ENCODE measurements at places on chromosomes 7 and 10.

- no peak for DNase-seq
Observed at GRCh38 chr7:74042746-74043522, 15.0 kb downstream of the ELN start.

DNA sequence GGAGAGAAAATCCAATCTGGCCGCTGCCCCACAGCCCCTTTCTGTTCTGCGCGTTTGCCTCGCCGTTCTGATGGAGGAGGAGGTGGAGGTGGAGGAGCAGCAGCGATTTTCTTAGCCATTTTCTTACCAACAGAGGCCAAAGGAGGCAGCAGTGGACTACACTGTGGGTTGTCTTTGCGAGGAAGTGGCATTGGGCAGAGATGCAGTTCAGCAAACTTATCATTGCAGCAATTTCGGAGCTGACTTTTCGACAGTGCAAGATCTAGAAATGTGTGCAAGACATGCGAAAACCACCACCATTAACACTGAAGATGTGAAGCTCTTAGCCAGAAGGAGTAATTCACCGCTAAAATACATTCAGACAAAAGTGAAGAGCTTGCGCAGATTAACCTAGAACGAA is 1.9 kb upstream of the ARL4A start:
- peak; percentile 26 for DNase-seq

- DNase-seq = no peak
Observed at GRCh38 chr10:42979721-42980467, 97.0 kb upstream of the RET start.

- no peak for DNase-seq
Observed at GRCh38 chr7:96169439-96169838, 152.5 kb downstream of the SLC25A13 start.

DNA sequence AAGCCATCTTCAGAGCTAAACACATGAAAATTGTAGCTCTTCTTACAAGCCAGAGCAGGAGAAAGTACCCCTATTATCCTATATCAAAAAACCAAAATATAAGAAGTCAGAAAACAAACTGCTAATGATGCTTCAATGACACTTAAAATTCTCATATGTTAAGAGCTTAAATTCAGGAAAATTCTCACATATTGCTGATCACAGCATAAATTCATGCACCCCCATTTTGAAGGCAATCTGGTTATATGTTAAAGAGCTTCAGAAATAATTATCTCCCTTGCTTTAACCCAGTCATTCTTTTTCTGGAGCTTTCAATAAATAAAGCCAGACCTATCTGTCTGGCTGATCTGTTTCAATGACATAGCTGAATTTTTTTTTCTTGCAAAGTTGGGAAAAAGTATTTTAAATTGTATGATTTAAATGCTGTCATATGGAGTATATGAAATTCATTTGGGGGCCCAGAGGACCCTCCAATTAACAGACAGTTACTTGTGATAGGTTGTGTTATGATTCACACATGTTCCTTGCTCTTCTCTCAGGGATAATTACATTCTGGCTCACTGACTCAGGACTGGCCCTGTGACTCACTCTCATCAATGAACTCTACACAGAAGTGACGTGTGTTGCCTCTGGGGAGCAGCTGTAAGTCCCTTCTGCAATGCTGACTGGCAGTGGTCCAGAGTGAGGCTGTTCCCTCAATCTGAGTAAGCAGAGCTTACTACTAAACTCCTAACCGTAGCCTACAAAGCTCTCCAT is 85.2 kb downstream of the HGF start:
- no peak for DNase-seq

- no peak for DNase-seq
Observed at GRCh38 chr7:139641337-139641992, 118.0 kb downstream of the CLEC2L start.

GRCh38 chr10:14296065-14296709 is 34.5 kb downstream of the FRMD4A start:
- DNase-seq = no peak

DNA sequence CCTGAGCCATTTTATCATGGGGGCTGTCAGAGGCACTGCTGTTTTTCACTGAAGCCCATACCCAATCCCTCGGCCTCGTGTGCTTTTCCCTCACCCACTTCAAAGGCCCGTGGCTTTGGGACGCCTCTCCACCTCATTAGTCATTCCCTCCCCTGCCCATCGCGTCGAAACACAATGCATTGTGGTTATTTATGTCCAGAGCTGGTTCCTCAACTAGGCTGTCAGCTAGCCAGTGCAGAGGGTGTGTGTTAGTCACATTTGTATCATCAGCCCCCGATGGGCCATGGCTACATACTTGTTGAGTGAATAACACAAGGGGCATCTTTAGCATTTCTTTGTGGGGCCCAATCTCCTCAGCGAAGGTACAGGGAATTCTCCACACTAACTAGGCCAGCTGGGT is 3.8 kb upstream of the CRCP start:
- no peak for DNase-seq

DNA sequence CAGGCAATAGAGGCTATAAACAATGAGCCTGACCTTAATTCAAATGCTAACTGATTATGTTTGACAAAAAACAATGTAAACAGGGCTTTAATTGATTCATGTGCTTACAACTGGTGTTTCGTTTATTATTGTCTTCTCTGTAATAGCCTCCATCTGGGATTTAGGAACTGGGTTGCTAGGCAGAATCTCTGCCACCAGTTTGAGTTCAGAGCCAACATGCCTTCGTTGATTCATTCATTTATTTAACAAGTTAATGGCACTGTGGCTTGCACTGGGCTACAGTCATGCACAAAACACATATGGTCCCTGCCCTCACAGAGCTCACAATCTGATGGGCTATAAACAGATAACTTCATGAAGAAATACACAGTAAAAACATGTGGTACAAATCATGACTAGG is 19.6 kb upstream of the CDHR3 start:
- no peak for DNase-seq

GRCh38 chr7:5671046-5671445 is 110.4 kb downstream of the RNF216 start:
- no peak for DNase-seq

GRCh38 chr10:50410066-50410811 is 158.9 kb upstream of the ASAH2 start:
- DNase-seq = no peak

DNA sequence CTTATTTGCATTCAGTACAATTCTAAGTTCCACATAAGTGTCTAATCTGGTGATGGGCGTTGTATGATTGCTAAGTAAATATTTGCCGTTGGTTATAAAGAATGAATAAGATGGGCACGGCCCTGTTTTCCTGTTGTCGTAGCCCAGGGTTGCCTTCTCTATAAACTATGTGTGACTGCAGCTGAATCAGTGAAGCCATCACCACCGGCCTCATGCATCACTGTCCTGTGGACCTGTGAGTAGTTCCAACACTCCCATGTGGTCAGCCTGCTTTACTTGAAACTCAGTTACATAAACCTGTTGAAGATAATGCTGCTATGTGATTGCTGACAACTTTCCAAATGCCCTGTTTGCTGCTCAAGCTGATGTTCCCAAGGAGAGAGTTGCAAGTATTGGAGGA is 21.6 kb upstream of the KLF6 start:
- peak; percentile 17 for DNase-seq

GRCh38 chr7:102912742-102913141 is at the start of gene LRRC17:
LRRC17 (plus strand) TSS chr7:102913000; CDS start chr7:102933914, 20,914 bp downstream.
- no peak for DNase-seq

- no peak for DNase-seq
Observed at GRCh38 chr10:91931526-91932190, 8.1 kb downstream of the BTAF1 start.

- no peak for DNase-seq
Observed at GRCh38 chr7:124369310-124369709, 336.4 kb upstream of the TMEM229A start.

DNA sequence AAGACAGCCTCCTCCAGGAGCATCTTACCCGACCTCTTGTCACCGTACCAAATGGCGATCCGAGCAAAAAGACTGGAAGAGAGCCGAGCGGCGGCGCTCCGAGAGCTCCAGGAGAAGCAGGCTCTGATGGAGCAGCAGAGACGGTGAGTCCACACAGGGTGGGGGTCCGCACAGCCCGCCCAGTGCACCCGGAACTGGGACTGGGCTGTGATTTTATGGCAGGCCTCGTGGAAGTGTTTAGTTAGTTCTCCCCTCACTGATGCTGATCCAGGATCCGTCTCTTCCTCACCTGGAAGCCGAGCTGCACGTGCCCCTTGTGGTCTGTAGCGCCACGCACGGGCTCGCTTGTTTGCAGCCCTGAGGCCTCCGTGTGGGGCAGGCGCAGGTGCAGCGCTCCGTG is 19.6 kb downstream of the LRRC27 start:
- DNase-seq = no peak

- no peak for DNase-seq
Observed at GRCh38 chr7:51139796-51140195, 176.8 kb downstream of the COBL start.

GRCh38 chr7:94311515-94311914 is 83.2 kb upstream of the COL1A2 start:
- DNase-seq = no peak

DNA sequence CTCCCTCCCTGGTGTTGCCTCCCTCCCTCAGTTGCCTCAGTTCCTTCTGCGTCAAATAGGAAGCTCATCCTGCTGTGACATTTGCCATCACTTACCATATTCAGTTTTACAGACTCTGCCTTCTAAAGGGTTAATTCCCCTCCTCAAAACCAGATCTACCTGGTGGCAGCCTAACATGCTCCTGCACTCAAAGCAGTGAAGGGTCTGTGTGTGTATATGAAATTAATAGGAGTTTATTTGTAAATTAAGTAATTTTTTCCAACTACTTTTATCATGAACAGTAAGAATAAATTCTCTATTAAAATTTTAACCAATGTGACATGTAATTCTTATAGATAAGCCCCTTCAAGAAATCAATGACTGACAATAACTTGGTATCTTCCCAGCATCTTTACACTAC is 158.6 kb upstream of the INSYN2A start:
- DNase-seq = no peak

DNA sequence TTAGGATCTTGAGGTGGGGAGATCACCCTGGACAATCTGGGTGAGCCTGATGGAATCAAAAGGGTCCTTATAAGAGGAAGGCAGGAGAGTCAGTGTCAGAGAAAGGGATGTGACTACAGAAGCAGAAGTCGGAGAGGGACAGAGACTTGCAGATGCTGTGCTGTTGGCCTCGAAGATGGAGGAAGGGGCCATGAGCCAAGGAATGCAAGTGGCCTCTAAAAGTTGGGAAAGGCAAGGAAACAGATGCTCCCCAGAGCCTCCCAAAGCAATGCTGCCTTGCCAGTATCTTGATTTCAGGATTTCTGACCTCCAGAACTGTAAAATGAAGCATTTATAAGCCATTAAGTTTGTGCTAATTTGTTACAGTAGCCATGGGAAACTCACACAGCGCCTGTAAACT is 165.2 kb downstream of the FANK1 start:
- no peak for DNase-seq

DNA sequence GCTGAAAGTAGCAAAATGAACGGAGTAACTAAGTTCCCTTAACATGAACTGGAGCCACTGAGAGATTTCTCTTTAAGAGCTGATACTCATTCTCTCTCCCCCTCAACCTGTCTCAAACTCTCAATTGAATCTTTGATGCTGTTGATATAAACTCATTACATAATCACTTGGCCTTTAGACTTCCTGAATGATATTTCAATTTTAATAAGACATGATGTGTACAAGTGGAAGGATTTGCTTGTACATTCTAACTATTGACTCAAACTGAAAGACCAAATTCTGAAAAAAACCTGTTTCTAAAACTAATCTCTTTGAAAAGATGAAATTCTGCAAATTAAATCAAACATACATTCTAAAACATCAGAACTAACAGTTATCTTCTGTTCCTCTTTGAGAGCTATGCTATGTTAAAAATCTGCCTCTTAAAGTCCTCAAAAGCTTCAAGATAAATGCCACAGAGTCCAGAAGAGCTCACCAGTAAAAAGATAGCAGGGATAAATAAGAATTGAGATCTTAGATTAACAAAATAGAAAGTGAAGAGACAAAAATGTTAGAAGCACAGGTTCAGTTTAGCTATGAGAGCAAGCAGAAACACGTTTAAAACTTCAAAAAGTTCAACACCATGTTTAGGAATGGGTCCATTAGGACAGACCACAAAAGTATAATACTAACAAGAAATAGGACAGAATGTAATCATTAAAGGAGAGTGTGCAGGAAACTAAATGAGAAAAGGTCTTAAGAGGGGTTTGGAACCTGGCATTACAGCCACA is 46.1 kb downstream of the TNPO3 start:
- no peak for DNase-seq

DNA sequence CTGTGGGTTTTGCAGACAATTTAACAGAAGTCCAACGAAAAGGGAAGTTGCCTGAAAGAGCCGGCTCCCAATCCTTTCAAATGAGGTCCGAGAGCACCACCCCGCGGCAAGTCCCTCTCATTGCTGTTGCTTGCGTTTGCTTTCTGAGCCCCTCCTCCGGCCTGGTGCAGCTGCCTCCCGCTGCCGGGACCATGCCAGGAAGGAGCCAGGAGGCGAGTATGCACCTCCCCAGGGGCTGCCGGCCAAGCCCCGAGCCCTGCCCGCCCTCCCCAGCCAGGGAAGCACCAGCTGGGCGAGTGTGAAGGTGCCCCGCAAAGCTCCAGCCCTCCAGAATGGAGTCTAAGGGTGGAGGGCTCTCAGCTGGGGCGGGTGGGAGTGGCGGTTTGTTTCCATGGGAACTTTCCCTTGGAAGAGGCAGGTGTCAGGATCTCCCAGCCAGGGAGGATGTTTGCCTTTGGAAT is 25.8 kb upstream of the PPP2R2D start:
- DNase-seq = peak; percentile 47

- DNase-seq = no peak
Observed at GRCh38 chr7:730501-731439, 3.7 kb upstream of the PRKAR1B start.

GRCh38 chr10:44238212-44238611 is 146.7 kb downstream of the CXCL12 start:
- DNase-seq = no peak

DNA sequence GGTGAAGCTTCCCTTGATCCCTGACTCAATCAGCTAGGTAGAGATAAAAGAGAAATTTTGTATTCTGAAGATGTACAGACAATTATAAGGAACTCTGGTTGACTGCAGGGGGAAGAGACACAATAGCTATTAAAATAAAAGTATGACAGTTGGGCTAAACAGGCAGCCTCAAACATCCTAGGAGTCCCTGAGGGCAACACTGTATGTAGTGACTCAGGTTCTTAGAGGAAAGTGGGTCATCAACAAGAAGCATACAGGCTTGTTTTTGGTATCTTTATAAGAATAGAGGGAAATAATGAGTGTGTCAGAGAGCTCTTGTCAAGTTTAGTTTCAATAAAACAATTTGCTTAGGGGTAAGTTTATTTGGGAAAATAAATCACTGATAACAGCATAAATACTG is 150.3 kb downstream of the AUTS2 start:
- no peak for DNase-seq

Measured in activated CD4-positive, alpha-beta T cell treated with anti-CD3 and anti-CD28 coated beads, Interleukin-2, amount 50 U/mL, for 1 hour (primary cell).